ENCODE measurements at places on chromosomes 1 and 21.

DNA sequence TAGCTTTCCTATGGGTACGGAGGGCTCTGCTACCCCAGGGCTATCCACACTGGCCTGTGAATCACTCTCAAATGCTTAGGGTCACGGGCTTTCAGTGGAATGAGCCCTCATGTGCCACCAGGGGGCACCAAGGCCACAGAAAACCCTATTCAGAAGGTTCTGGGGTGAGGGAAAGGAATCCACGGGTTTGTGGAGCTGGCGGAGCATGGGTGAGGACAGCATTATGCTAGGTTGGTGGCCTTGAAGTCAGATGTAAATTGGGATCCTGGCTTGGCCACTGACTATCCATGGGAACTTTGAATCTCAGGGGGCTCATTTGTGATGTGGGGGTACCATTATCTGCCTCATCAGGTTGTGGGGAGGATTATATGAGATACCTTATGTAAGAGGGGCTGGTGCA, 5.1 kb upstream of the LAMTOR5 start:
- DNase-seq: peak; percentile 45

- no peak for DNase-seq
Observed at GRCh38 chr1:244296447-244296846, 155.3 kb downstream of the ADSS2 start.

- no peak for DNase-seq
Observed at GRCh38 chr1:46437723-46438122, 43.6 kb downstream of the FAAH start.

GRCh38 chr1:5479876-5480646, 512.2 kb downstream of the NPHP4 start:
- DNase-seq: no peak

DNA sequence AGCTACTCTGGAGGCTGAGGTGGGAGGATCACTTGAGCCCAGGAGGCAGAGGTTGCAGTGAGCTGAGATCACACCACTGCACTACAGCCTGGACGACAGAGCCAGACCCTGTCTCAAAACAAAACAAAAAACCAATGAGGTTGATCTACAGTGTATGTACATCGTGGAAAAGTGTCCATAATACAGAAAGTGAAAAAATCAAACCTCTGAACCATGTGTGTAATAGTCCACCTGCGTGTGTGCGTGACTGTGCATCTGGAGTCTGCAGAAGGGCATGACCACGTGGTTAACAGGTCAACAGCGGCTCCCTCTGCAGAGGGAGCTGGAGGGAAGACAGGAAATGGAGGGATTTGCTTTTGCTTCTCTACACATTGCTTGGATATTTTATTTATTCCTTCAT, 32.4 kb upstream of the ENO1 start:
- DNase-seq: no peak

- no peak for DNase-seq
Observed at GRCh38 chr1:75993661-75994060, 61.5 kb upstream of the ASB17 start.

GRCh38 chr1:108878678-108879077, 1.9 kb downstream of the GPSM2 start:
- no peak for DNase-seq

DNA sequence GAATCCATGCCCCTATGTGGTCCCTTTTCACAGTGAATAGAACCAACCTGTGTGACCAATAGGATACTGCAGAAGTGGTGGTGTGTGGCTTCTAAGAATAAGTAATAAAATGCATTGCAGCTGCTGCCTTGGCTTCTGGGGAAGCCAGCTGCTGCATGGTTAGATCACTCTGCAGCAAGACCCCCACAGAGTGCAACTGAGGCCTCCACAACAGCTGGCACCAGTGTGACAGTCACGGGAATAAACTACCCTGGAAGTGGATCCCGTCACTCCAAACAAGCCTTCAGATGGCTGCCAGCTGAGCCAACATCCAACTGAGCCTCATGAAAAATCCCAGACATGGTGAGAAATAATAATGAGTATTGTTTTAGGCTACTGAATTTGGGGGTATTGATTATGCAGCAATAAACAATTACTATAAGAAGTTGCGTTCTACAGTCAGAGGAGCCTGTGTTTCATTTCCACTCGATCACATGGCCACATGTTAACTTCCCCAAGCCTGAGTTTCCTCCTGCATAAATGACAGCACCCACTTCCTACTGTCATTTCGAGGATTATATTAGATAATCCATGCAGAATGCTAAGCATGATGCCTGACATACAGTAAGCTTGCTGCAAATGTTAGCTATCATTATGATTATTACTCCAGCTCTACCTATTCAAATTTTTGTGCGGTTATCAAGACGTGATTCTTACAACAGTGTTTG, 20.8 kb upstream of the COG2 start:
- DNase-seq: no peak

- no peak for DNase-seq
Observed at GRCh38 chr21:34128674-34129038, 55.3 kb downstream of the MRPS6 start.

GRCh38 chr1:55542901-55543504, 327.8 kb upstream of the USP24 start:
- DNase-seq: no peak

- no peak for DNase-seq
Observed at GRCh38 chr1:228378873-228379460, 27.7 kb downstream of the TRIM11 start.

GRCh38 chr1:192592517-192592916, 16.9 kb downstream of the RGS1 start:
- no peak for DNase-seq

DNA sequence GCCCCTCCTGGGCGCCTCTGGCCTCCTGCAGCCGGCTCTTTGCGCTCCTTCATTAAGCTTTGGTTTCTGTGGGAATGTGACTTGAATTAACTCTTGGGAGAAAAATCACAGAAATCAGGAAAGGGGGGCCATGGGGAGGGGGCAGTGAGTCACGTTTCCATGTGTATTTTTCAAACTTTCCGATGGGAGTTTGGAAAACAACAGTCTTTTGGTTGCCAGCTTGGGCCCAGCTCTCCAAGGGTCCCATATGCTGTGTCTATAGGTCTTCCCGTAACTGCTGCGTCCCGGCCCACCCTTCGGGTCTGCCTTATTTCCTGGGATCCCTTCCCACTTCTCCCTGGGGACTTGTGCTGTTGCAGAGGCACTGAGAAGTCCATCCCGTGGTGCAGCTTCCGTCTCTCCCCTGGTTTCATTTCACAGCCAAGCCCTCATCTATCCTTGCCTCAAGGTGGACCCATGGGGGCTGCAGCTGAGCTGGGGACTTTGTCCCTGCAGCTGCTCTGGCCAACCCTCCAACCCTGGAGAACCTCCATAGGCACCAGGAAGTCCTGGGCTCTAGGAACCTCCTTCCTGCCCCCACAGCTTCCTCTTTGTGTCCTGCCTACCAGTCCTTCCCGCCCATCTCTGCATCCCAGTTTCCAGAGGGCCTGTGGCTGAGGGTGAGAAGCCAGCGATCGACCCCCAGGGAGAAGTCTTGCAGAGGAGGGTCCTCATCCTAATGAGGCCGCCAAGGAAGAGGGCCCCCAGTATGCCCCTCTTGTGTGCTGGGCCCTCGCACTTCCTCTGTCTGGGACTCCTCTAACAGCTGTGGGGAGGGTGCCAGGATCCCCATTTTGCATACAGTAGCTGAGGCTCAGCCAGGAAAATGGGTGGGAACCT, 11.6 kb upstream of the LMNA start:
- DNase-seq: no peak

DNA sequence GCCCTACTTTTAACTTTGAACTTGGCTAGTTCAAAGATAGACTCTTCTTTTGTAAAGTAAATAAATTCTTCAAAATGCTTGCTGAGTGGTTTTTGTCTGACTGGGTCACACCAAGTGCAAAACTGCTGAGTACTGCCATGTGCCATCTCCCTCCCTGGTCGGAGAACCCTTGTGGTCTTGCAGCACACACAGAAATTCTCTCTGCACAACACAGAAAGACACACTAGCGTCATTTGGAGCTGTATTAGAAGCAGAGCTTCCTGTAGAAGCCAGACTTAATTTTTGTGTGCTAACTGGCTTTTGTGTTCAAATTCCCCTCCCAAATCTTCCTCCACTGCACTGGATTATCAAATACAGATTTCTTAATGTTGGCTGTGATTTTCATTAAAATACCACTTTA, 2.5 kb downstream of the PSMB4 start:
- no peak for DNase-seq

GRCh38 chr1:63690966-63691700, 82.7 kb upstream of the ROR1 start:
- no peak for DNase-seq

DNA sequence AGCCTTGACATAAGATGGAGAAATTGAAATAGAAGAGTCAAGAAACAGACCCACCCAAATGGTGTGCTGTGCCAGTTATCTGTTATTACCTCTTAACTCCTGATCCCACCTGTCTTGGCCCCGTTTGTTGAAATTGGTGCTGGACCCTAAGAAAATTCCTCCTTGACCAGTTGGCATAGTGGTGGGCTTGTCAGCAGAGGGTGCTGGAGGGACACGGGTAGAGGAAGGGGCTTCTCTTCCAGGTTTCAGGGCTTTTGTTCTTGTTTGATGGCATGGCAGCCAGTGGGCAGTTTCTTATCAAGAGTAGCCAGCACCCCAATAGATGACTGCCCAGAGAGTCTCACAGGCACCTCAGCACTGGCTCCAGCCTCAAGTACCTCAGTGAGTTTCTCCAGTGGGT, 51.6 kb downstream of the PCBP3 start:
- DNase-seq: no peak

- no peak for DNase-seq
Observed at GRCh38 chr1:22255341-22256212, 112.7 kb upstream of the WNT4 start.

- DNase-seq: no peak
Observed at GRCh38 chr1:232534552-232535517, 95.1 kb downstream of the SIPA1L2 start.

DNA sequence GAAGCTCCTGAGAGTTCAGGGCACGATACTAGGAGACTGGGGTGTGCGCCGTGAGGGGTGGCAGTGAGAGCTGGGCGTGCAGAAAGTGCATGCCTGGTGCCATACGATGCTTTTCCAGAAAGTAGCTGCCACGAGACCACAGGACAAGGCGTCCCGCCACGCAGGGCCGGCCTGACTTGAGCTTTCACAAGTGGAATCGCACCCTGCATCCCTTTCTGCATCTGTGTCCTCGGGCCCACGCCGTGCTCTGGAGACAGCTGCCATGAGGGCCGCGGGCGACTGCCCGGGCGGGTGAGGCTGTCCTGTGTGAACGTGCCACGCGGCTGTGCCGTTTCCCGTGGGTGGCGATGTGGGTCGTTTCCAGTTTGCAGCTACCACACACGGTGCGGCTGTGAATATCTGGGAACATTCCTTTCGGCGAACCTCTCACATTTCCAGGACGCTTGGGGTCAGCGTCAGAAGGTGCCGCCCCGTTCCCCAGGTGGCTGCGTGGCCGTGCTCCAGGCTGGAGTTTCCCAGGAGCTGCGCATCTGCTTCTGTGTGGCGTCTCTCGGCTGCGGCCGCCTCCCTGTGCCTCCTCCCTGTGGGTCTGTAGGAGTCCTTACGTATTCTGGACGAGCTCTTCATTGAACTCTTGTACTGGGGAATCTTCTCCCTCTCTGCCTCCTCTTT, 1.0 kb upstream of the PERM1 start:
- no peak for DNase-seq

DNA sequence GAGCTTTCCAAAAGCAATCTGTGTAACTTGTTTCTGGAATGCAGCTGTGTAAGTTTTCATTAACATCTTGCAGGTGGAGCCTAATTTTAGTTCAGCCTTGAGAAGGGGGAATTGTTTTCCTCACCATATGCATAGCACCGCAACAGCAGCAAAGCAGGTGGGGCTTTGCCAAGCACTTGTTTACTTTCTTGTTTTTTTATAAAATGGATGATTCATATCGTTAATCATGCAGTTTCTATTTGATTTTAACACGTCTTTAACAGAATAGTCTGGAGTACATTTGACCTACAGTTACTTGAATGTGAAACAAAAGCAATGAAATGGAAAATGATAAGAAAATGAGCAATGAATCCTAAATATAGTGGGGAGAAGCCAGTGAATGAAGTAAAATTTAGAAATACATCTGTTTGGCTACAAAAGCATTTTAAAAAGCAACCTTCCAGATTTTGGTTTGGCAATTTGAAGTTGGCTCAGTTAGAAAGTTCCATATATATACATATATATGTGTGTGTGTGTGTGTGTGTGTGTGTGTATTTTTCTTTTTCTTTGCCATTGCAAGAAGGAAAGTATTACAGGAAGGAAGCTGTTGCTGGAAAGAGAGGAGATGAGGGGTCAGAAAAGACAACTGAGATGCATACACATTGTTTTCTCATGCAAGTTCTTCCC, 119.0 kb upstream of the ADGRL2 start:
- DNase-seq: no peak

GRCh38 chr1:234478152-234478480, 863 bp downstream of the TARBP1 start:
- peak; percentile 47 for DNase-seq

- DNase-seq: no peak
Observed at GRCh38 chr1:41108696-41109275, 87.3 kb upstream of the SLFNL1 start.

- DNase-seq: no peak
Observed at GRCh38 chr1:25095635-25096200, 136.6 kb downstream of the SYF2 start.

- no peak for DNase-seq
Observed at GRCh38 chr1:174788981-174789380, 210.8 kb upstream of the CACYBP start.

DNA sequence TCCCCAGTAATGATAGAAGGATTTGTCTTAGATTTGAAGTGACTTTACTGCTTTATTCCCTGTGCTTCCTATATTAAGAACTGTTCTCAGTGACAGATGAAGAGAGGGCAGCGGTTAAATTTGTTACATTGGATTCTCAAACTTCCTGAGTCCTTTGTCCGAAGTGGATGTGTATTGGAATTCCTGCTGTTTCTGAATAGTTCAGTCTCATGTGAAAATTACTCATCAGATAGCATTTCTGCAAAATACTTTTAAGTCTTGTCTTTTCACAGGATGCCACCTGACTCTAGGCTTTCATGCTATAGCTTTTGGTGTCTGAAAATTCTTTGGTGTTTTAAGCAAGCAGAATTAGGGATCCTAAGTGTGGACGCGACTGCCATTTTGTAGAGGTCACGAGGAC, 83.6 kb downstream of the PRDM2 start:
- no peak for DNase-seq

DNA sequence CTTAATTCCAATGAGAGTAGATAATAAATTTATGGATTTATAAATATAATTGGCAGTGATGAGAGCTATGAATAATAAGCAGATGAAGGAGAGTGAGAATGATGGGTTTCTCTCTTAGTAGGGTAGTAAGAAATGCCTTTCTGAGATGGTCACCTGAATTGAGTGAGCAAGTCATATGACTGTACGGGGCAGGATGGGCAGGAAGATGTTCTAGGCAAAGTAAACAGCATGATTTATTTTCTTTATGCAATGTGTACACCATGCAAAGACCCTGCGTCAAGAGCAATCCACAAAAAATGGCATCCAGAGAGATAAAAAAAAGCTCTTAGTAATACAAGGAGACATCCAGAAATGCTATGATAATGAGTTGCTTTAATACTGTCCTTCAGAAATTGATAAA, 409.9 kb downstream of the HLX start:
- no peak for DNase-seq

- no peak for DNase-seq
Observed at GRCh38 chr21:21052672-21053071, 54.5 kb downstream of the NCAM2 start.

GRCh38 chr1:76122271-76122670, 47.7 kb downstream of the ST6GALNAC3 start:
- DNase-seq: no peak
